ENCODE measurements at places on chromosomes 4 and X.

DNA sequence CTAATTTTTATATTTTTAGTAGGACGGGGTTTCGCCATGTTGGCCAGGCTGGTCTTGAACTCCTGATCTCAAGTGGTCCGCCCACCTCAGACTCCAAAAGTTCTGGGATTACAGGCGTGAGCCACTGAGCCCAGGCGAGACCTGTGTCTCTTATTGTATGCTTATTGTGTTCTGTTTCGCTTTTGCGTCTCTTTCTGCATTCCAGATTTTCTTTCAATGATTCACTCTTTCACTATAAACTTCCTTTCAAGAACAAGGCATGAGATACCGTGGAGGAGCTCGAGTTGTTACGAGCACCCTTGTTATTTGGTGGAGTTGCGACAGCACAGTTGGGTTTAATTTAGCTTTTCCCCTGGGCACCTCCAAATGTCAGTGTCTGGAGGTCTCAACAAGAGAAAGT lies 366.7 kb upstream of the FAT1 start:
- no peak for DNase-seq

GRCh38 chr4:76072760-76073159 lies 1.7 kb upstream of the ART3 start:
- DNase-seq = no peak

DNA sequence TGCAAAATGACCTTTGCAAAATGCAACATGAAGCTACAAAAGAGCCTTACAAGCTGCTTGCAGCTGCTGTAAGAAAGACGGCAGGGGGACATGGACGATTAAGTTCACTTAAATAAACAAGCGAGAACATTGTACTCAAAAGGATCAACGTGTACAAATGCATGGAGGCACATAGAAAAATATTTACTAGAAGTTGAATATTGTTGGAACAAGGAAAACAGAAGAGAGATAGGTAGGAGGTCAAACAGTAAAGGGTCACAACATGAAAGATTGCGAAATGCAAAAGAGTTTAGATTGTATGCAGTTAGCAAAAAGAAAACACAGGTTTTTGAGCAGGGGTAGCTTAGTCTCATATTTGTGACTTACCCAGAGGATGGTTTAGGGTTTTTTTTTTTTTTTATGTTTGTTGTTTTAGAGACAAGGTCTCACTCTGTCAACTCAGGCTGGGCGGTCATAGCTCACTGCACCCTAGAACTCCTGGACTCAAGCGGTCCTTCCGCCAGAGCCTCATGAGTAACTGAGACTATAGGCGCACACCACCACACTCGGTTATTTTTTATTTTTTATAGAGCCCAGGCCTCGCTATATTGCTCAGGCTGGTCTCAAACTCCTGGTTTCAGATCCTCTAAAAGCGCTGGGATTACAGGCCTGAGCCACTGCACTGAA lies 1.4 kb upstream of the PHF8 start:
- DNase-seq = no peak

- peak; percentile 71 for DNase-seq
Measured at GRCh38 chrX:119008110-119008744, 33.8 kb downstream of the LONRF3 start.

DNA sequence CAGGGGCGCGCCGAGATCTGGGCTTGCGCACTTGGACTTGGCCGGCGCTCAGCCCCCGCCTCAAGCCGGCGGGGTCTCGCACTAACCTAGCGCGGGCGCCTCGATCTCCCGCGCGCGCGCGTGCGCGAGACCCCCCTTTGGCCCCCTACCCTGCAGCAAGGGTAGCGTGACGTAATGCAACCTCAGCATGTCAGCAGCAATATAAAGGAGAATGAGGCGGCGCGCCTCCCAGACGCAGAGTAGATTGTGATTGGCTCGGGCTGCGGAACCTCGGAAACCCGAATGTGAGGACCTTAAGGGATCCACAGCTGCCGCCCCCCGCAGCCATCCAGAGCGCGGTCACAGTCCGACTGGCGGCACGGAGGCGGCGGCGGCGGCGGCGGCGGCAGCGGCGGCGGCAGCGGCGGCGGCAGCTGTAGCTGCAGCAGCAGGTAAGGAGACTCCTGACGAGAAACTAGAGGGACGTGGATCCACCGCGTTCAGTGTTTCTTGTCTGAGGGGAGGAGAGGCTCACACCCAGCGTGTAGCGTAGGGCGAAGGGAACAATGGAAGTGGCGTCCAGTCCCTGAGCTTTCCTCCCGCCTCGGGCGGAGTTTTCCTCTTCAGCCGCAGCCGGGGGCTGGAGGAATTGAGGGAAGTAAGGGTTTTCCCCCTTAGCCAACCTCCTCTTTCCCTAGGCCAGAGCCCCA lies at the start of the genes SATL1 and ZNF711:
SATL1 (minus strand) TSS at position 19 of the 689 bp plus-strand sequence. CDS start 134,811 bp downstream, outside the sequence.
ZNF711 (plus strand) TSS at position 231 of the 689 bp plus-strand sequence. CDS start 3,582 bp downstream, outside the sequence.
- DNase-seq = peak; percentile 94

GRCh38 chr4:181661923-181662322 lies 581.3 kb upstream of the TENM3 start:
- DNase-seq = no peak

- DNase-seq = no peak
Measured at GRCh38 chr4:119930546-119930945, 136.1 kb downstream of the MAD2L1 start.

DNA sequence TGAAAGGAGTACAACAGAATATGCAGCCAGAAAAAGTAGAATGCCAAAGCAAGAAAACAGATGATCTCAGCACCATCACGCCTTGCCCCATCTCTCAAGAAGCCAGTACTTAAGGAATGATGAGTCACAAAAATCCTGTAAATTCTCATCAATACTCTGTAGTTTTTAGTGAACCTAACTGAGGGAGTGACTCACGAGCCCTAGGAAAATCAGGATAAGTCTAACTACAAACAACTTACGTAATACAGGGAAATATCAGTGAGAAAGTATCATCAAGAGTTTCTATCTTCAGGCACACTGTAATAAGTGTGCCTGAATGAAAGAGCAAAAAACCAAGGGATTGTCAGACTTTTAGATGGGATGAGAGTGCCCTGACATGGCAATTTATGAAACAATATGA lies 644.4 kb downstream of the STPG2 start:
- no peak for DNase-seq

DNA sequence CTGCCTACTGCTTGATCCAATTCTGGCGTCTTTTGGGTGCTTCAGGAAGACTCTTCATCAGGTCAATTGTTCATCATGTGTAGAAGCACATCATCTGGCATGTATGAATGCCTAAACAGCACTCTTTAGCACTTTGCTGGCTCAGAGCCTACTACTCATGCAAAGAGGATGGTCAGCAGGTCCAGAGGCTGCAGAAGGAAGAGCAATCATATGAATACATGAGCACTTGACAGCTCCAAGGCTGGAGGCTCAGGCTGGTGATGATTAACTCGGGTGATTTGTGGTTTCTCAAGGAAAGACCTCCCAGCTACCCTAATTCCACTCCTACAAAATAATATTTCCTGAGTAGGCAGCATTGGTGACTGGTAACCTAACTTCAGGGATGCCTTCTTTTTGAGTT lies 103.8 kb upstream of the CXCL13 start:
- no peak for DNase-seq

DNA sequence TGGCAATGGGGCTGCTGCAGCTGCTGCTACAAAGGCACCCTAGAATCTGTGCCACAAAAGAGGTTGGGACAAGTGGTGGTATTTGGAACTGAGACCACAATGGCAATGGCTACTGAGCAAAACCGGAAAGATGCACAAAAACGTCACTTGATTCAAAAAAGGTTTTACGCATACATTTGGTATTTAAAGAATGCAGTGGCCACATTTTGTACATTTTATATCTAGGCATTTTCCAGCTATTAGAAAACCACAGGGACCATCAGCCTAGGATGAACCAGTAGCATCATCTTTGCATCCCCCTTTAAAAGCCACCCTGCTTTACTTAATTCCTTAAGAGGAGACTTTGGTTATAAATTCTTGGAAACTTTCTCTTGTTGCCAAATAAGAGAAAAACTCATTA lies 104.8 kb upstream of the CXCL13 start:
- no peak for DNase-seq

DNA sequence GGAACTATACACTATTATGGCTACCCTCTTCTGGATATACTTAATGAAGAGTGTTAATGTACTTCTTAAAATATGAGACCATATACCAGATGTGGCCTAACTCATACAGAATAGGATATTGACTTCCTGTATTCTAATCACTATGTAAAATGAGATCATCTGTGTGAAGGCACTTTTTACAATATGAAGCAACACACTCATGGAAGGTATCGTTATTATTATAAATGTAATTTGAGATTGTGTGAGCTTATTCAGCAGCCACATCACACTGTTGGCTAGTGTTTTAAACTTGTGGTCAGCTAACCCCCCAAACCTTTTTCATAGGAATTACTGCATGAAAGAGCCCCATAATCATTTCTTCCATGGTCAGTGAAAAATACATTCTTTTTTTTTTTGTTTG lies 281.8 kb upstream of the TEX13A start:
- no peak for DNase-seq

- DNase-seq = no peak
Measured at GRCh38 chr4:78602334-78602733, 50.8 kb downstream of the ANXA3 start.

DNA sequence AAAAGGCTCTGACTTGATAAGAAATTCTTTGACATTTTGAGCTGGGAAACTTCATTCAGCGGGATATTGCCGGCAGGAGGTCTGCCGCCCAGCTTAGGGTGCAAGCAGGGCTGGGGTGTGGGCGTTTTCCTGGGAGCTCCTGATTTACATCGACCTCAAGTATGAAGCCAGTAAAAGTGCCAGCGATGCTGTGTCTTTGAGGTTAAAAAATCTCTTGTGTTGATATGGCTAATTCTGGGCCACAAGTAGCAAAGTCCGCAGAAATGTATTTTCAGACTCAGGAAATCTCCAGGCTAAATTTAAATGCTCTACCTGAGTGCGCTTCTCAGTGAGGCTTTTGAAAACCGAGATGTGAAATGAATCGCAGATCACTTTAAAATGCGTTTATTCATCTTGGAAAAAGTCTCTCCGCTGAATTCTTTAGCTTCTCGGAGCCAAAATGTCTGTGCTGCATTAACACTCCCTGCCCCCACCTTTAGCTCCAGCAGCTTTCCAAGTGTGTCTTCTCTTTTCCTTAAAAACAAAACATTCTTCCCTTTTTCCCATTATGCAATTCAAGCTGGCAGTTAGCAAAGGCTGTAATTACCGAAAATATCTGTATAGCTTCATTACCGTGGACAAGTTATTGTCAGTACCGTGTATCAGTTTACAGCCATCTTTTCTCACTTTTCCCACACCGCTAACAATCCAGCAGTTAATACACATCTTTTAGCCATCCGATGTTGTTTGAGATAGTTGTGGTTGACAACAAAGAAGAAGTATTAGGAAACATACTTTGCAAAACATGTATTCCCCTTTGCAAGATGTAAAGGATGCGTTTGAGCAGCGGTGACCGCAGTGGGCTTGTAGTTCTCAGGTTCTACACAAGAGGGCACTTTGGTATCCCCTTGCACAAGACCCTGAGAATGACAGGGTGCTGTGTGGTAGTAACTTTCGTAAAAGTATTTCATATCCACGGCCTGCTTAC lies 136.0 kb upstream of the STX18 start:
- DNase-seq = peak; percentile 76

All from brain (organoid and tissue), 16 donors.